ENCODE measurements at places on chromosomes 11 and 22.

- DNase-seq = no peak
These were observed 3.6 kb downstream of the YDJC start for GRCh38 chr22:21626073-21626734.

DNA sequence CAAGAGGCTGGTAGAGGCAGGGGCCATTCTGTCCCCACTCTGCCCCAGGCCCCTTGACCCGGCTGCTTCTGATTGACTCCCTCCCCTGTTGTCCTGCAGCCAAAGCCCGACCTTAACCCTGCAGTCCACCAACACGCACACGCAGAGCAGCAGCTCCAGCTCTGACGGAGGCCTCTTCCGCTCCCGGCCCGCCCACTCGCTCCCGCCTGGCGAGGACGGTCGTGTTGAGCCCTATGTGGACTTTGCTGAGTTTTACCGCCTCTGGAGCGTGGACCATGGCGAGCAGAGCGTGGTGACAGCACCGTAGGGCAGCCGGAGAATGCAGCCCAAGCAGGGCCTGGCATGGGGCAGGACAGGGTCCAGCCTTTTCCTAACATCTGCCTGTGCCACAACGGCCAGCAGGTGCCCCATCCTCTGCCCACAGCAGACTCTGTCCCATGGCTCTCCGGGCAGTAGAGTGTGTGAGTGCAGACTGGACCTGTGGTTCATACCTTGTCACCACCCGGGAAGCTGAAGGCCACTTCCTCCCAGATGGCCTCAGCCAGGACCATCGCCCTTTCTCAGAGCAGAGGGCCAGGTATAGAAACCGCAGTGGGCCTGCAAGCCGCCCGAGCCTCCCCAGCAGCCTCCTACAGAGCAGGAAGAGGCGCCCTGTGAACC is 26.8 kb upstream of the MGAT3 start:
- no peak for DNase-seq

- DNase-seq = no peak
These were observed 2.1 kb downstream of the KIF18A start for GRCh38 chr11:28105869-28106268.

DNA sequence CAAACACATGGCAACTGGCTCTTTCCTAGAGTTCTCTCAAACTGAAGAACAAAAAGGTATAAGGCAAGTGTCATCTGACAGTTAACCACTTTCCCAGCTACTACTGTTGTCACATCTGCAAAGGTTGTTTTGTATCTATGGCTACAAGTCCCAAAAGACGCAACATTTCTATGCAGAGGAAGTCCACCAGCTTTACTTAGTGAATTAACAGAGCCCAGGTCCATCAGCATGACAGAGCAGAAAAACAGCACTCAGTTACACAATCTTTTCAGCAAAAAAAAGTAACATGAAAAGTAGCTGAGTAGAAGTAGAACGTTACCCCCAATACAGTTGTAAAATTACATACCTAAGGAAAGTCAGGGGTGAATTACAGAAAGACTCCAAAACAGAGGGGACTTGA is 12.1 kb downstream of the CPSF7 start:
- no peak for DNase-seq

DNA sequence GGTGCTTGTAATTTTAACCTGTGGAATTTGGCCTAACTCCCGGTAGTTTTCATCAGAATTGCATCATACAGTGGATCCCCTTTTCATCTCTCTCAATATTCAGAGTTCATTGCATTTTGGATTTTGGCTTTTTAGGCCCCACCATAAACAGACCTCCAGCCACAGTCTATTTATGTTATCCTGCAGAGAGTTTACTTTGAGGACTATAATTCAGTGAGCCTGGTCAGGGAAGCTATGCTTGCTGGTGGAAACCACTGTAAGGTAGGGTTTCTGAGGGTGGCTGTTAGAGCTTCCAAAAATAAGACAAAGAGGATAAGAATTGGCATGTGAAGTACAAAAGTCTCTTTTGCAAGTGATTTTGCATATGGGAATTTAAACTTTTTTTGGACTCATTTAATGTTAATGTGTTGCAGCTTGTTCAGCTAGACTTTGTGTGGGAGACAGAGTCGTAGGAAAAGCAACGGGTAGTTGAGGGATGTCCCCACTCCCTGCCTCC is 34.8 kb upstream of the DDI1 start:
- no peak for DNase-seq

DNA sequence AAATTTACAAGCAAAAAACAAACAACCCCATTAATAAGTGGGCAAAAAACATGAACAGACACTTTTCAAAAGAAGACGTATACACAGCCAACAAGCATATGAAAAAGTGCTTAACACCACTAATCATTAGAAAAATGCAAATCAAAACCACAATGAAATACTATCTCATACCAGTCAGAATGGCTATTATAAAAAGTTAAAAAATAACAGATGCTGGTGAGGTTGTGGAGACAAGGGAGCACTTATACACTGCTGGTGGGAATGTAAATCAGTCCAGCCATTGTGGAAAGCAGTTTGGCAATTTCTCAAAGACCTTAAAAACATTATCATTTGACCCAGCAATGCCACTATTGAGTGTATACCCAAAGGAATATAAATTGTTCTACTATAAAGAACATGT is 72.3 kb downstream of the BBOX1 start:
- no peak for DNase-seq

DNA sequence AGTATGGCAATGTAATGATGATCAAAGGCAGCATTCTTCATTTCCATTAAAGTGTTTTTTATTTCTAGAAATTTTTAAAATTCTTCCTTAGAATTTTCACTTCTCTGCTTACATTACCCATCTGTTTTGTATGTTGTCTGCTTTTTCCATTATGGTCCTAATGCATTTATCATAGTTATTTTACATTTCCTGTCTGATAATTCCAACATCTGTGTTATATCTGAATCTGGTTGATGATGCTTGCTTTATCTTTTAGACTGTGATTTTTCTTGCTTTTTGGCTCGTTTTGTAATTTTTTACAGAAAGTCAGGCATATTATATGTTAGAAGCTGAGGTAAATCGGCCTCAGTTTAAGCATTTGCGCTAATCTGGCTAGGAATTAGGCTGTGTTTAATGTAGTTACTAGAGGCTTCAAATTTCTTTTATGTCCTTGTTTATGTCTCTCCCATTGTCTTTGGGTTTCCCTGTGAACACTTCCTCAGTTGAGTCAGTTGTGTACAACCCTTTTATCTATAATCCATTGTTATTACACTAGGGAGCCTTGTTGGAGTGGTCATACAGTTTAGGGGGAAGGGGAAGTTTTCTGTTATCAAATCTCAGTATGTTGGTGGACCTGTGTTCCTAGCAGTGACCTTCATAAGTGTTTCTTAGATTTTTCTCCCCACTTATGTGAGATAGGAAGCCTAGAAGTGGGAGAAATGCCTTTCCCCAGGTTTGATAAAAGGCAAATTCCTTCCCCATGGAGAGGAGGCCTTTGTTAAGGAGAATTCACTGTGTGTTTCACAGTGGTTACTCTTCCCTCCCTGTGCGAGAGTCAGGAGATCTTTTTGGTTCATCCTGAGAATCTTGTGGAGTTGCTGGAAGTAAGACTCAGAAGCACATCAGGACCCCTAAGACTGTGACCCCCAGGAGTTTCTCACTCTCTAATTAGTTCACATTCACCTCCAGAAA is 437.5 kb downstream of the INSC start:
- DNase-seq = no peak

DNA sequence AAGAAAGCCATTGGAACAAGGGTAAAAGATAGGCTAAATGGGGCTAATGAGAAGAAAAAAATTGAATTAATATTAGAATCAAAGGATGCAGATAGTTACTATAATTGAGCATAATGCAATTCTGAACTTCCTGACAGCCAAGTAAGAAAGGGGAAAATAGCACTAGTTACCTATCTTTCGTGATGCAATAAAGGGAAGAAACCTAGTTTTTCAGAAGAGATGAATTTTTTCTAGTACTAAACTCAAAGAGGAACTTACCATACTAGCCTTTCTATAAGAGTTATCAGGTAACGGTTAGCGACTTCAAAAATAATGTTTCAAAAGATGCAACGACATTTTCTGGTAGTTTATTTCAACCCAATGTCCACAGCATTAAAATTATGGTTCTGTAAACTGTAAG is 8.8 kb upstream of the WT1 start:
- DNase-seq = no peak

DNA sequence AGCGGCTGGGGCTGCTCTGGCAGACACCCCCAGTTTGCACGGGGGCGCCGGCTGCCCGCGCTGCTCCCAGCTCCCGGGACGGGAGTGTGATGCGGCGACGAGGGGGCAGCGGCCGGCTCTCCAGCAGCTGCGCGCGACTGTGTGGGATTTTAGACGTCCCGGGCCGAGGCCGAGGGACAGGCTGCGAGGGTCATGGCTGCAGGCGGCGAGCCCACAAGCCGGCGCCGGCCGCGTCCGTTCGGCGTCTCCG is 159 bp downstream of the FZD4 start:
- DNase-seq = no peak

- DNase-seq = no peak
These were observed 49.7 kb downstream of the TRIOBP start for GRCh38 chr22:37746366-37747079.

DNA sequence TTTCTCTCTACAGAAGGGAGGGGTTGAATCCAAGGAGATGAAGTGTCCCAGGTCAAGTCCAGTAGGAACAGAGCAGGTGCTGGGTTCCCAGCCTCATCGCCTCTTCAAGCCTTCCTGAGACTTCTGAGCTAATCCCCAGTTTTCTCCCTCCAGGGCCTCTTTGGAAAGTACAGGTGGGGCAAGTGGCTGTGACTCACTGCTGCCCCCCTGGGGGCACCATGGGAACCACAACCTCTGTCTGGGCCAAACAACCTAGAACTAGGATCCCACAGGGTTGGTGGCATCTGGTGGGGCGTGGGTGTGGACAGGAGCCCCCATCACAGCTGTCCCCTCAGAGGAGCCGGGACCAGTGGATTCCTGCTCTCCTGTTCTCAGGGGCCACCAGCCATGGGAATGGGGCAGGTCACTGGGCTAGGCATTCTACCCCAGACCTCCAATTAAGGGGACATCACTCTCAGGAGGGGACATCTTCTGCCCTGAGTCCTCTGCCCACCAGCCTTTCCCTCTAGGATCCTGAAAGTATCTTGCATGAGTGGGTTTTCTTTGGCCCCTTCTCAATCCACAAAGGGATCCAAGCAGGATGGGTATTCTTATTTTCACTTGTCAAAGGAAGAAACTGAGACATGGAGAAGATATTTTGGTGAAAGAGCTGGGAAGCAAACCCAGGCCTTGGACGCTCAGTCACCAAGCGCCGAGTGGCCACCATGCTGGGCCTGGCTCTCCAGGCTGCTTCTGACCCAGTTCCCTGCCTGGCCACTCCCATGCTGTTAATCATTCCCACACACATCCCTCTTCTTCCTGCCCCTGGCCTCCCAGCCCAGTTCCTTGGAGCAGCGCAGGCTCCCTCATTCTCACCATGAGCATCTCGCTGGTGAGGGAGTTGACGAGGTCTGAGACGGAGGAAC is 23.8 kb downstream of the LRRC10B start:
- DNase-seq = no peak

DNA sequence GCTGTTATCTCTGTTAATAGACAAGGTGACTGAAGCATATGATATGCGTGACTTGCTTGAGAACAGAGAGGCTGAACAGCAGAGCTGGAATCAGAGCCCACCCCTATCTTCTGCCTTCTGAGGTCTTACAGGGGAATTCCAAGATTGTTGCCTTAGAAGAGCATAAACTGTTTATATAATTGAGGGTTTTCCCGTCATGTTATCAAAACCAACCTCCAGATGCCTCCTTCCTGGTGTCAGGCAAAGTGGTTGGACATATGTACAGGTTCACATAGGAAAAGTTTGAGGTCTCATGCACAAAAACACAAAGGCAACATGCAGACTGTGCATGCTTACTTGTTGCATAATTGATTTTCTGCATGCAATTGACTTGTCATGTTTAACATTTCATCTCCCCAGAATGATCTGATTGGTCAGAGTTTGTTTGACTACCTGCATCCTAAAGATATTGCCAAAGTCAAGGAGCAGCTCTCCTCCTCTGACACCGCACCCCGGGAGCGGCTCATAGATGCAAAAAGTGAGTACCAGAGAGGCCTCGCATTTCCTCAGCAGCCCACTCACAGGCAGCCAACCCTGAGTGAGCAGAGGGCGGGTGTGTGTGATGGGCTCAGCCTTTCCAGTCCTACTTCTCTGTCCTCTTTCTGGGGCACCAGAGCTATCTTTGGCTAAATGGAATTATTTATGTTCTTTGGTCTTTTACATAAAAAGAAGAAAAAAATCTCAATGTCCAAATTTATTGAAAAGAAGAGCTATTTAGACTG is 88.9 kb downstream of the BMAL1 start:
- no peak for DNase-seq

DNA sequence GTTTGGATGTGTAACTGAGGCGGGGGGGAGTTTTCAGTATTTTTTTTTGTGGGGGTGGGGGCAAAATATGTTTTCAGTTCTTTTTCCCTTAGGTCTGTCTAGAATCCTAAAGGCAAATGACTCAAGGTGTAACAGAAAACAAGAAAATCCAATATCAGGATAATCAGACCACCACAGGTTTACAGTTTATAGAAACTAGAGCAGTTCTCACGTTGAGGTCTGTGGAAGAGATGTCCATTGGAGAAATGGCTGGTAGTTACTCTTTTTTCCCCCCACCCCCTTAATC is 2.3 kb downstream of the MALAT1 start:
- no peak for DNase-seq

GRCh38 chr22:25126510-25126909 is 73.1 kb upstream of the CRYBB3 start:
- no peak for DNase-seq

DNA sequence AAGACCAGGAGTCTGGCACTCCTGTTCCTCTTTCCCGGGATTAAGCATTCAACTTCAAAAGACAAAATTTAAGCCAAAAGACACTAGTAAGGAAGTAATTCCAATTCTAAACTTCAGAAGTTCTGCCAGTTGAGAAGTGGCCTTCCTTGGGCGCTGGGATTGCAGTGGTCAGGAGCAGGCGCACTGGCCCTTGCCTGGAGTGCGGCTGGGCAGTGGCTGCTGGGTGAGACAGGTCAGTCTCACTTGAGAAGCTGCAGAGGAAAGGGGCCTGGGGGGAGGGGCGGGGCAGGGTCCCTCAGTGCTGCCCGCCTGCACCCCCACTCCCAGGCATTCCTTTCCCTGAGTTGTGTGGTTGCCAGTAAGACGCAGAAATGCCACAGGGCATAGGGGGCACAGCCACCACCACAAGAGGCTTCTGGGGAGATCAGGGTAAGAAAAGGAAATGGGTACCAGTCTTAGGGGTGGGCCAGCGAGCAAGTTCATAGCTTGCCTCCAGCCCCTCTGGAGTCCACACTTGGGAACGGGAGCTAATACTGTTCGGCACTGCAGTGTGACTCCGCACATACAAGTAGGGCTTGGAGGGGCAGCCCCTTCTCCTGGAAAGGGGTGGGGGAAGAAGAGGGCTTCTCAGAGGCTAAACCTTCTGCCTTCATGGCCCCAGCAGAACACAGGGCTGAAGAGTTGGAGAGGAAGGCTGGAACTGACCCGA is 5.5 kb downstream of the MRPL49 start:
- DNase-seq = no peak

- DNase-seq = peak; percentile 29
These were observed at the start of gene GDPD5 for GRCh38 chr11:75525433-75526191. TSS of gene GDPD5 (minus strand) at chr11:75525941. CDS start at chr11:75477735, 48,206 bp downstream.

- no peak for DNase-seq
These were observed 45.4 kb upstream of the ANO3 start for GRCh38 chr11:26286472-26287066.

GRCh38 chr11:78220218-78221157 is 31.8 kb downstream of the USP35 start:
- no peak for DNase-seq

- DNase-seq = no peak
These were observed 343.0 kb downstream of the RAB38 start for GRCh38 chr11:87832211-87832610.

- no peak for DNase-seq
These were observed 38.5 kb downstream of the DNAJC24 start for GRCh38 chr11:31408201-31408600.

Data from esophagus squamous epithelium (tissue), 5 donors.